ENCODE measurements at places on chromosomes 11 and 22.

GRCh38 chr22:42286205-42286604, 15.8 kb upstream of the TCF20 start:
- no peak for DNase-seq

DNA sequence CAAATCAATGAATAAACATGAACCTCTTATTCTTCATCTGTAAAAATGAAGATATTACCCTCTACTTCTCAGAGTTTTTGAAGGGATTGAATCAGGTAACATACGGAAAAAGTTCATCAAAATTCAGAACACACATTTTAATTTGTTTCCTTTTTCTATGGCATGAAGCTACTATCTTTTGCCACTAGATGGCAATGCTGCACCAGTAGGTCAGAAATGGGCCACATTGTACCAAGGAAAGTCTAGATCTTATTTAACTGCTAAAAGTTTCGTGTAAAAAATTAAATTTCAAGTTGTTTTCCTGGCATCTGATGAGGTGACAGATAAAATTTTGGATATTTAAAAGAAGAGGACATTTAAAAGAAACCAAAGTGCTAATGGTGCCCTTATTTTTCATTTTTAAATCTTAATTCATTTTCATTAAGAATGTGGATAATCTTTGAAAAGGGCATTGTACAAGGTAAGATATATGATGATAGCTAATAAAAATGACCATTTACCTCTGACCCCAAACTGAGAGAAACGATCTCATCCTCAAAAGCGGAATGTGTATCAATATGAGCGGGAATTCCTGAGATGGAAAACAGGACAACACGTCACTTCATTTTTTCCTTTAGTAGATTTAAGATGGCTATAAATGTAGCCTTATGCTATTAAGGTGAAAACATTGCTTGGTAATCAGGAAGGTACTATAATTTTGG, 16.1 kb downstream of the ALKBH8 start:
- DNase-seq, result no peak

- no peak for DNase-seq
Measured at GRCh38 chr11:20138707-20139106, 21.6 kb downstream of the DBX1 start.

DNA sequence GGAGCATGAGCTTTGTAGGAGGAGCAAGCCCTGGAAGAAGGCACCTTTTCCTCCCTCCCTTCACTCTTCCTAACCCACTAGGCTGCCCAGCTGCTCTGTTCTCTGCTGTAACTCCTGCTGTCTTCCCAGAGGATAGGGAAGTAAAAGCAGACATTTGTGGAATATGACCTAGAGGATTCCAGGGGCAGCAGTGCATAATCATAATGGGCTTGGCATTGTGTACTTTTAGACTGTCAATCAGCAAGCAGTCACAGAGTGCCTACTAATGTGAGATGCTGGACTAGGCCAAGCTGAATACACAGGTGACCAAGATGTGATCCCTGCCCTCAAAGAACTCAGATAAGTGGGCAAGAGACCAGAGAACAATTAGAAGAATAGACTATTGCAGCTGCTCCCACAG, 133.0 kb downstream of the NAV2 start:
- no peak for DNase-seq

GRCh38 chr11:133746663-133747306, 98.5 kb downstream of the SPATA19 start:
- DNase-seq, result no peak

DNA sequence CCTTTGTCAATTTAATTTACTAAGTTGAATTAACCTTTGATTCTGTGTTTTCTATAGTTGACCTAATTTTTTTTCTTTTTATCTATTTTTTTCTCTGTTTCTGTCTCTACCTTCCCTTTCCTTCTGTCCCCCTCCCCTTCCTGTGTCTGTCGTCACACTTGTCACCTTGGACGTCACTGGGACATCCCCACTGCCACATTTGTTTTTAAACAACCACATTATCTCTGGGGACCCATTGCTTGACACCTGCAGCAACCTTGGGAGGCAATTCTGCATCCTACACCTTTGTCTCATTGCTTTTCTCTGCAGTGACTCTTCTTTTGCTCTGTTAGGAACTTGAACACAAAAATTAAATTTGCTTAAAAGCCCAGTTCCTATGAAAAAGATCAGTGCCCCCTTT, 51.8 kb upstream of the TTC12 start:
- no peak for DNase-seq

DNA sequence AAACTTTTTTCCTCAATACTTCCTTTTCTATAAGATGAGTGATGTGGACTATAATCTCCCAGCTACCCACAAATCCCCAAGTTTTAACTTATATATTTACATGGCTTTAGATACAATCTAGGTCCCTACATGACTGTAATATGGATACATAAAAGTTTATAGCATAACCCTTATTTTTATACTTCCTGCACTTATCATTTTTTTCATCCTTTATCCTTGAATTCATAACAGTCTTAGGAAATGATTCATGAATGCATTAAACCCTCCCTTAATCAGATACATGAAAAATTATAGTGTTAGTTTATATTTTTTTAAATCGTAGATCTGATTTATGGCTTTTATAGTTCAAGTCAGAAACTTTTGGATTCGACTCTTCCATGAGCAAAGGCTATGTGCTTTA, 195.8 kb downstream of the MAML2 start:
- no peak for DNase-seq

DNA sequence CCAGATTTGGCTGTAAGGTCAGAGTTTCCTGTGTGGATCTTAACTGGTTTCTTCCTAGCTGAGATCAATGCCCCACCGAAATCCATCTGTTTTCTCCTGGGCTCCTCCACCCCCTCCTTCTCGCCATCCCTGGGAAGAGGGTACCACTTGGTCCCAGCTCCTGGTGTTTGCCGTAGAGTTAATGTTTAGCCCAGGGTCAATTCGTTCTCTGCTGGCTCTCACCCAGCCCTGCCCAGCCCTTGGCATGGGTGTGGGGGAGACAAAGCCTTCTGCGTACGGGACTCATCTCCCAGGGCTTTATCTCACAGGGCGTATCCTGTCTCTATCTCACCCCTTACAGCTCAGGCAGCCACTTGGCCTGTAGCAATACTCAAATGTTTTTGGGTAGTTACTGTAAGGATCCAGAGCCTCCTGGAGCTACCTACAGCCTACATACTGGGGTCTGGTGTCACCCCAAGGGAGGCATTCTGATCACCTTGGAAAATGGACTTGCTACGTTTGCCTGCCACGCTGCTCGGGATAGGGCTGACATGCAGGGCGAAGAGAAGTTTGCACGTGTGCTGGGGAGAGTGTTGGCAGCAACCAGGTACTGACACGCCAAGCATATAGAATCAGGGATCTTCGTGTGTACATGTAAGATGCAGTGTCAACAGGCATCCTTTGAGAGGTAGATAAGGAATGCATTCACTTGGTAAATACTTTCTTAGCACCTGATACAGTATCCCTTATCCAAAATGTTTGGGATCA, 66.1 kb downstream of the SCN3B start:
- no peak for DNase-seq

DNA sequence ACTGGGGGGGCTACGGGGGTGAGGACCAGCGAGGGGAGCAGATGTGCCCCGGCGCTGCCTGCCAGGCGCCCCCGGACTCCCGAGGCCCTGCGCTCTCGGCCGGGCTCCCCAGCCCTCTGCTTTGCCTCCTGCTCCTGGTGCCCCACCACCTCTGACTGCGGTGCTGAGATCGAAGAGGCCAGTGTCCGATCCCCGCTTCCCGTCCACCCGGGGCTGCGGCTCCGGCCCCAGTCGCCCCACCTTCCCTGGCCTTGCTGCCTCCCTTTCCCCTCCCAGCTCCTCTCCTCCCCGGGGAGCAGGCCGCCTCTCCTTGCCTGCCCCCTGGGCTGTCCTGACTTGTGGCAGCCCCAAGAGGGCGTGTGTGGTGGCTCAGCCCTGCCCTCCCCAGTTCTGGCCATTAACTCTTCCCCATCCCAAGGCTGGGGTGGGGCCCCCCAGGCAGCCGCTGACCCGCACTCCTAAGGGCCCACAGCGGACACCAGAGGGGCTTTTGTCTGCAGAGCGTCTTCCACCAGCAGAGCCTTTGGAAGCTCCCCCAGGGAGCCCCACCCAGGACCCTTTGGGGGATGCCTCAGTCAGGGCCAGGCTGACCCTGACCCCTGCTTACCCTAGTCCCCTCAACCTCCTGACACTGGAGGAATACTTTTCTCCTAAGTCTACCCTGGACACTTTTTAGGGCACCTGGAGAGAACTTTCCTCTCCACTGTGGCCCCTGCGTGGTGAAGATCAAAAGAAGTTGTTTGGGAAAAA, 16.6 kb downstream of the RTN4RL2 start:
- DNase-seq, result no peak

DNA sequence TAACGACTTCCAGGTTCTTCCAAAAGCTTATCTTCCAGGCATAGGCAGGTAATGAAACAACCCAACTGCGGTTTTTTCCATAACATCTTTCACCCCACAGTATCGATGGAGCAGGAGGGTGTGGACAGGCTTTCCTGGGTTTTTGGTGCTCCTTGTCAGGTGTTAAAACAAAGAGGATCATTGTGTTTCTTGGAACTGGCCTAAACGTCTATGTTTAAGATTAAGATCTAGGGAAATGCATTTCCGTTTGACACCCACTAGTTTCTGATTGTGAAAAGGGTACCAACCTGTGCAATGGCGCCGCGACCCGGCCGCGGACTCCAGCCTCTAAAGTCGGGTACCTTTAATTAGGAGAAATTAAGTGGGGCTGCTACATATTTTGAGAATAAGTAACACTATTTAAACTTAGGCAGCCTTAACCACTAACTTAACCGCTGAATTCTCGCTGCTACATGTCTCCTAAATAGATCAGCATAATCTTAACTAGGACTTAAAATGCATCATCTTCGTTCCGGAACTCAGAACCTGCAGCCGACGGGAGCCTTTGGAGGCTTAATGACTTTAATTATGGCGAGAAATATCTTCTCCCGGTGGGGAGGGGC, 31.5 kb downstream of the C22orf31 start:
- no peak for DNase-seq

- no peak for DNase-seq
Measured at GRCh38 chr11:9344061-9344680, 29.8 kb upstream of the TMEM41B start.

DNA sequence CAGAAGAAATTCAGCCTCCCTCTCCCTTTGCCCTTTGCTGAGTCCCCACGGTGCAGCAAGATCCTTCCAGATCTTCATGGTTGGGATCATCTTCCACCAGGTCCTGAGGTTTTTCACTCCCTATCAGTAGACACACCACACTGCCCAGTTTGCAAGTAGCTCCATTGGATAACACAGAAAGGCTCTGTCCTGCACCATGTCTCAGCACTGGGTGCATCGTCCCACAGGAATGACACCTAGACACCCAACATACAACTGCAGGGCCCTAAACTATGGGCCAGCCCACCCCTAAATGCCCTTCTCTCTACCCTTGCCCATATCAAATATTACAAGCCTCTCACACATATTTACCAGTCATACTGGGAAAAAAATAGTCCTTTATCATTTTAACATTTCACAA, 9.4 kb downstream of the KLHL22 start:
- no peak for DNase-seq
